Hypothalamus (tissue), 51 donors: ENCODE measurements at places on chromosomes 3 and 15.

GRCh38 chr3:33717616-33717865, 513 bp downstream of the CLASP2 start:
- DNase-seq: peak; percentile 54

DNA sequence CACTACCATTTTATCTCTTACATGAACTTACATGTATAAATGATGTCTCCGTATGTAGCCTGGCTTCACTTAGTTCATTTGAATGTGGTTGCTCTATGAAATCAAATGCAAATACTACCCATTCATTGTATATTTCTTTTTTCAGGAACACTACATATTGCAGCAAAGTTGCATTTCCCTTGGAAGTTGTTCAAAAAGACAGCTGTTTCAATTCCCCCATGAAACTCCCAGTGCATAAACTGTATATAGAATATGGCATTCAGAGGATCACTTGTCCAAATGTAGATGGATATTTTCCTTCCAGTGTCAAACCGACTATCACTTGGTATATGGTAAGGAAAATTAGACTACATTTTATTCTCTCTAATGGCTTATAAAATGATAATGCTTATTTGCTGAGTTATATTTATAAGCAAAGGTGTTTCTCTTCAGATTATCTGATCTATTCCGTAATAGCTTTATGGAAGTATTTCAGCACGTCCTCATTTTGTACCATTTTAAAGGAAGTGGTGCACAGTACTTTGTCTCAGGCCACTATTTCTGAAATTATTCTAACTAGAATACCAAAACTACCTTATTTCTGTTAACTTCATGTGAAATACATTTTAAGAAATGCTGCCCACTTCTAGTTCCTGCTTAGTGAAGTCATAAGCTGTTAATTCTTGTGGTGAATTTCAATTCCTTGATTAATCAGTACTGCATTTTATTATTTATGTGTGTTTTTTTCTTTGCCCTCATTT, 95.1 kb downstream of the IL1RAP start:
- no peak for DNase-seq

GRCh38 chr15:55234800-55235104, 38.0 kb upstream of the RSL24D1 start:
- no peak for DNase-seq

- no peak for DNase-seq
Measured at GRCh38 chr3:52097851-52098507, 41.6 kb upstream of the DUSP7 start.

DNA sequence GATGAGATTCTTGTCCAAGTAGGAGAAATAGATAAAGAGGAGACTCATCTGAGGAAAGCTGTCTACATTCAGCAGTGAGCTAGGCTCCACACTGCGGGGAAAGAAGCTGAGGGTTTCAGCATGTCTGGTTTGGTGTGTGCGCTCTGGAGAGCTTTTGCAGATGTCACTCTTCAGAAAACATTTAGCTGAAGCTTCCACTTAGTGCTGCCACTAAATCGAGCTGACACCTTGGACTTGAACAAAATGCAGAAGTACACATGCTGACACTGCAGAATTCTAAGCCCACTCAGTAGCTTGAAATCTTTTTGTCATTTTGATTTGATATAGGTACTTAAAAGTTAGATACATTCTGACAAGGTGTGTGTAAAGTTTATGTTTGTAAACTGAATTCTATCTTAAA, 32.3 kb upstream of the CRTC3 start:
- DNase-seq: no peak

GRCh38 chr15:45662375-45662774, 27.5 kb downstream of the SQOR start:
- DNase-seq: no peak

GRCh38 chr3:43076857-43077256, 29.0 kb downstream of the POMGNT2 start:
- peak; percentile 18 for DNase-seq

DNA sequence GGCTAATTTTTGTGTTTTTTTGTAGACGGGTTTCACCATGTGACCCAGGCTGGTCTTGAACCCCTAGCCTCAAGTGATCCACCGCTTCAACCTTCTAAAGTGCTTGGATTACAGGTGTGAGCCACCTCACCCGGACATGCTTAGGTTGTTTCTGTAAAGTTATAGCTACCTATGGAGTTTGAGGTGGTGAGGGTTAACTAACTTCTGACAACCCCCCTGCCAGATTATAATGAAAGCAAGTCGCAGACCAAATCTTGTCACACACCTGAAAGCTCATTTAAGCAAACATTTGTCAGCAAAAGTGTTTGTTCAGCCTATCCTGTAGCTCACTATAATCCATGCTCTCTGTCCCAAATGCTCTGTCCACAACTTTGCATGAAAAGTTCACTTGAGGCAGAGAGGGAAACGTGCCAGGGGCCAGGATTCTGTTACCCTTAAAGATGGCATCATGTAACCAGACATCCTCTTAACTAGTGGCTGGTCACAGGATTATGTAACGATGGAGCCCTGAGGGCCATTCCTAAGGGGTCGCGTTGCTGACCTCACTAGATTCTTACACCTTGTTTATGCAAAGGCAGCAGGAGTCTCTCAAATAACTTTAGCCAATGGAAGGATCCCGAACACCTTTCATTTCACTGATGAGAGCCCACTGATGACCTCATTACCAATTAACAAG, 24.1 kb upstream of the SENP5 start:
- no peak for DNase-seq
